Activated T-helper 1 cell treated with anti-CD3 and anti-CD28 coated beads, Interleukin-12 subunit alpha, Interleukin-12 subunit beta, Interleukin-2, Interleukin-4 antibody, amounts not matched to agents 30 ng/mL and 10 ng/mL and 1 ng/mL, durations not matched to agents 14 hours and 24 hours and 36 hours (primary cell): ENCODE measurements at places on chromosomes 7 and 10. TPM values are rescaled to one million over a fixed set of nuclear protein-coding genes. Genes with fewer than 3 reads are reported as not detected.

- no peak for DNase-seq
These were observed 253.8 kb downstream of the LRMDA start for GRCh38 chr10:75685187-75685586.

DNA sequence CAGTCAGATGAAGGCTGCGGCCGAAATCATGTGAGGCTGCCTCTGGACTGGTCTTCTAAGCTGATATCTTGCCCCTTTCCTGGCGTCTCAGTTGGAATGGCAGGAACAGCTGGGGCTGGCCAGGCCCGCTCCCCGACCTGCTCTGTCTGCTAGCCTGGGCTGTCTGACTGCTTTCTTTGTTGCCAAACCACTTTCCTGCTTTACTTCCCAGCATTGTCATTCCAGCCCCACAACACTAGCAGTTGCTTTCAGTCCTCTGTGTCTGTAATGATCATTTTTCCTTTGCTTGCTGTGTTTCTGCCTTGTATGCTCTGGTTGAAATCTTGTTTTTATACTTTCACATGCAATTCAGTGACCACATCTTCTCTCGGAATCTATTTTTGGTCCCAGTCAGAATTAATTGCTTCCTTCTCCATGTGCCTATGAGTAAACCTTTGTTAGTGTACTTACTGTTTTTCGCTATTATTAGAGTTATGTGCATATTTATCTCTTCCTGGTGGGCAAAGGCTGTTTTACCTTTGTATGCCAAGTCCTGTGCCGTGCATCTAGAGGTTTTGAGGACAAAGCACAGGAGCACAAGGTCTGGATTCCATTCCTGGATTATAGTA, 21.6 kb downstream of the PRPF18 start:
- DNase-seq = no peak

- DNase-seq = no peak
These were observed 2.3 kb upstream of the SH2B2 start for GRCh38 chr7:102284399-102284798.

- no peak for DNase-seq
These were observed 26.5 kb downstream of the HSPA12A start for GRCh38 chr10:116715839-116716377.

DNA sequence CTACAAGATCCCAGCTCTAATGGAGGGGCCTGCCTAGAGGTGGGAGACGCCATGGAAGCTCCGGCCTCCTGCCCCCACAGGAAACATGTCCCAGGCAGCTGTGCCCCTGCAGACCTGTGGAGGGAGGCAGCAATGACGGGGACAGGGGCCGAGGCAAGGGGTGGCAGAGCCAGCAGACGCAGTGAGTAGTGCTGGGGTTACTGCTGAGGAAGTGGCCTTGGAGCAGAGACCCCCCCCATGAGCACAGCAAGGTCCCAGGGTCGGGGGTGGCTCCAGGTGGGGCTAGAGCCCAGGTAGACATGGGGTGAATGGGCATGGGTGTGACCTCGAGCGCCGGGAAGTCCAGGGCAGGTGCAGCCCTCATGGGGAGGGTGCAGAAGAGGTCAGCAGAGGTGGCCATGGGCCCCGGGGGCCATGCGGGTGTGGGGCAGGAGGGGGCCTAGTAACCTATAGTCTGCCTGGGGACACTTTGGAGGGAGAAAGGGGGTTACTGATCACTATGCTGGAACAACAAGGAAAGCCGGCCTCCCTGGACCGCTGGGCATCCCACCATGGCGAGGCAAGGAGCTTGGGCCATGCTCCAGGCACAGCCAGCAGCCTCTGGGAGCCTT, 45.5 kb downstream of the JAKMIP3 start:
- no peak for DNase-seq

DNA sequence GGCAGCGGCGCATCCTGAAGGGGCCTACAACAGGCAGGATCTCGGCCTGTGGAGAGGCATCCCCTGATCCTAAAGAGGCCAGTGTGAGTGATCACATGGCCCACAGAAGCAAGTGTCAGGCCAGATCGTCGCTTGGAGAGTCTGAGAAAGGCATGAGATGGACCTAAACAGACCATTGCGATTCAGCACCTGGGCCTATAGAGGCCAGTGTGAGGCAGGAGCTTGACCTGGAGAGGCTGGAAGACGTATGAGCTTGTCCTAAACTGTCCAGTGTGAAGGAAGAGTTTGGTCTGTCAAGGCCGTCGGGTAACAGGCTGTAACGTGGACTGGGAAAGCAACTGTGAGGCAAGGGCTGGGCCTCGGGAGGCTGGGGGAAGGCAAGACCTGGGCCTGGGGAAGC, 172.6 kb downstream of the TPST1 start:
- no peak for DNase-seq

- no peak for DNase-seq
These were observed 139.7 kb downstream of the WDR11 start for GRCh38 chr10:120990831-120991230.

DNA sequence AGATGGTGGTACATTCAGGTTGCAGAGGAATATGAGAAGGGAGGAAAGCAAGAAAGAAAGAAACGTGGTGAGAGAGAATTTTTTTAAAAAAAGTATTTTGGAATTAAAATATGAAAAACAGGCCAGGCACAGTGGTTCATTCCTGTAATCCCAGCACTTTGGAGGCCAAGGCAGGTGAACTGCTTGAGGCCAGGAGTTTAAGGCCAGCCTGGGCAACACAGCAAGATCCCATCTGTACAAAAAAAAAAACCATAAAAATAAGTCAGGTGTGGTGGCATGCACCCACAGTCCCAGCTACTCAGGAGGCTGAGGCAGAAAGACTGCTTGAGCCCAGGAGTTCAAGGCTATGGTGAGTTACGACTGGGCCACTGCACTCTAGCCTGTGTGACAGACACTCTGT, 112.1 kb downstream of the PARD3 start:
- DNase-seq = no peak

GRCh38 chr10:59362144-59362958, at the start of gene FAM13C:
TSS of gene FAM13C (minus strand) at chr10:59362549. CDS start at chr10:59362460, 89 bp downstream.
- DNase-seq = no peak

DNA sequence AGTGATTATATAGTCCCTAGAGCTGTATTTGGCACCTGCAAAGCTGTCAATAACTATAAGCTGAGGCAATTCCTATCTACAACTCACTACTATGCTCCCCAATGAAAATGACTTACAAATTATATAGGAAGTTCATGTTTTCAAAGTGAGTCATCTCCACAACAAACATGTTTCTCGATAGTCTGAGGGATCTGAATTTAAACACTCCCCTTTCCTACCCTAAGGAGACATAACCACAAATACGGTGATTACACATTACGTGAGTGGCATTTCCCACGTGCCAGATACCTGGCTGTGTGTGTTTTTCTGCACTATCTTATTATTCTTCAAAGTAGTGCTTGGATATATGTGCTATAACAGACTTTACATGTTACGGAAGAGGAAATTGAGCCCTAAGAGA, 122.5 kb upstream of the C1QL3 start:
- no peak for DNase-seq

GRCh38 chr7:100896732-100897608, 1.3 kb upstream of the ACHE start:
- DNase-seq = peak; percentile 51

DNA sequence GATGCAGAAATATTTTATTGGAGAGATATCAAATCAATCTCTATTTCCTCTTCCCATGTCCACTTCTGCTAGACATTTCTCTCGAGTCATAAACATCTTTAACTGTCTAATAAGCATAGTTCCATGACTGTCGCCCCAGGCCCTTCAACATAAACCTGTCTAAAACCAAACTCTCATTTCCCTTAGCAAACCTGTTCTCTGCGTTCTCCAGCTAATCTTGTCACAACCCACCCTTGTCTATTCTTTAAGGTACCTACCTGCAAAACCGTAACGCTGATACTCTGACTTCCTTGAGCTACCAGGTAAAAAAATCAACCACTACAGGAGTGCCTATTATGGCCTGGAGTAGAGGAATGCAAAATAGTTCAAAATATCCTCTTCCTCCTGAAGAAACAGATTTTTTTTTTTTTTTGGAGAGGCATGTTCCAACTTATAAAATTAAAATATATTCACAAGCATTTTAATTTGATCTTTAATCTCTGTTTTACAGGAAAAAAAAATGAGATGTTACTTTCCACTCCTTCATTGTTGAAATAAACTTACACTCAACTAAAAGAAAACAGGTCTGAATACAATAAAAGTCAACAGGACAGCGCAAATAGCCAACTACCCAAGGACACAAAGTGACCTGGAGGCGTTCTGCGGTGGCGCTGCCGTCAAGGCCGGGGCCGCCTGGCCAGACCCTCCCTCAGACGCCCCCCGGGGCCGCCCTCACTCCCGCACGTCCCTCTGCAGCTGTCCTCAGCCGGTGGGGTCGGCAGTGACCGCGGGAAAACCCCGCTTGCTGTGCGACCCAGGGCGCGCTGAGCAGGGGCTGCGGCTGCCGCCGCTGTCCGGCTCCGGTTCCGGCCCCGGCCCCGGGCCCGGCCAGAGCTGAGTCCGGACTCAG, 765 bp downstream of the SLC25A40 start:
- peak; percentile 14 for DNase-seq

DNA sequence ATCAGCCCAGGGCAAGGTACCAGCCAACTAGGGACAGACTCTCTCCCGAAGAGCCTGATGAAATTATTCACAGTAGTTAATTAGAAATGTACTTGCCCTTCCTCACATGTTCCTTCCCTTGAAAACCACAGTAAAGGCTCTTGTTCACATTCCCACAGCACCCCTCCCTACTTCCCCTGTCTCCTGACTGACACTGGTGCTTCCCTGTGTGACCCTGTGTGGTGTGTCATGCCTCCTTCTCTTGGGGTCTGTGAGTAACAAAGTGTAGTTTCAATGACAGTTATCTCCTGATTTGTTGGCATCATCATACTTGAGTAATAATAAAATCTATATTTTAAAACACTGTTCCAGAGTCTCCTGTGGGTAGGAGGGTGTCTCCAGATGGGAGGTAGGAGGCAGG, 209.7 kb downstream of the ABCA13 start:
- no peak for DNase-seq

DNA sequence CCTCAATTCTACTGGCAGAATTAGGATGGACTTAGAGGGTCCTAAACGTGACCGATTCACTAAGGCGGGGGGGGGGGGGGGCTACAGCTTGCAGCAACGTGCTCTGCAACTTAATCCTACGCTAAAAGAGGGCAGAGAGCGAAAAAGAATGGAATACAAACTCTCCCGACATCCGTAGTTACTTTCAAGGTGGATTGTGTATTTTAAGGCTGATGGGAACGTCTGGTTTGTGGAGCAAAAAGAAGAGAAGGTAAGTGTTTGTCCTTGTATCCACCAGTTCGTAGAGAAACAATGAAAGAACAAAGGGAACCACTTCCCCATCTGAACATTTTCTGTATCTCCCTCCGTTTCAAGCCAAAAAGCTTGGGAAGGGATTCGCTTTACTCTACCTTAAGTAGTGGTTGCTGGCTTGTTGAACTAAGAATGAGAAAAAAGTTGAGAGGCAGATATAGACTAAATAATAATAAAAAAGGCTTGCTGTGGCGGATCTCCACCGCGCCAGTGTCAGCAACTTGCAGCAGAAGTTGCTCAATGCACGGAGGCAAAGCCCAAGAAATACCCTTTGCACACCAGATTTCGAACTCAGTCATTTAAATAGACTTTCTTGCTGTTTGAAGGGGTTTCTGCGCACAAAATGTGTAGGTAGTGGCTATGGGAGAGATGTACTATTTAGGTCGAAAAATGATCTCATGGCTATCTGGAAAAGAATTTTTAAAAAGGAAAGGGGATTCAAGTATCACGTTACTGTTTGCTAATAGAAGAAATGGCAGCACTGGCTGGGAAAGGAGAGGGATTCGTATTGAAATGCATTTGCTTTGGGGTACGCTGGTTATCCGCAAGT, 736 bp downstream of the SKIDA1 start:
- DNase-seq = no peak

DNA sequence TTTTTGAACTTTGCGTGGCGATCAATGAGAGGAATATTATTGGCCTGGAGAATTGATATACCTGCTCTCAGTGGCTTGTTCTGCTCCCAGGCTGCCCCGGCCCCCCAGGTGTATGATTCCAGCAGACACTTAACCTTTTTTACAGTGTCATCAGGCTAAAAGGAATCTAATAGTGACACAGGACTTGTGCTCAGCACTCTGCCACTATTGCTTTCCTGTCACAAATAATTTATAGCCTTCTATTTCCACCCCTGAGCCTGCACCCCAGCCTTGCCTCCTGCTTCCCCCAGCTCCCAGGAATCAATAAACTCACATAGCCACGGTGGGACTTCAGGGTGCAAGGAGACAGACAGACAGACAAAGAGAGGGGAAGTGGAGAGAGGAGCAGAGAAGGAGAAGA, 28.3 kb downstream of the PAX2 start:
- no peak for DNase-seq

Gene FAM237B
- total RNA-seq = not detected in 2 replicates

Gene ZNF804B
- not detected in 2 replicates for total RNA-seq

Gene IDE
- total RNA-seq = 43.4 and 54.5 TPM in 2 replicates

Gene TMEM213
- 0.08 TPM in 1 of 2 replicates, not detected in the other for total RNA-seq

Gene EIF4H
- total RNA-seq = 343 and 355 TPM in 2 replicates

Gene CNPY1
- total RNA-seq = not detected in 2 replicates

Gene CPVL
- not detected in 2 replicates for total RNA-seq

Gene LIPJ
- total RNA-seq = not detected in 2 replicates

Gene HTR5A
- not detected in 2 replicates for total RNA-seq

Gene FAM171A1
- 0.96 and 1.5 TPM in 2 replicates for total RNA-seq

Gene CYP3A7
- not detected in 2 replicates for total RNA-seq

Gene ZRANB1
- total RNA-seq = 15.8 and 16.0 TPM in 2 replicates

Gene SH2D4B
- 0.18 and 0.20 TPM in 2 replicates for total RNA-seq

Gene GBF1
- 46.7 TPM in 2 replicates for total RNA-seq
